ENCODE measurements at places on chromosomes 2 and 18.

- no peak for DNase-seq
Measured at GRCh38 chr18:31619291-31619690, 27.6 kb downstream of the TTR start.

GRCh38 chr2:24787532-24787931, 5.7 kb downstream of the PTRHD1 start:
- no peak for DNase-seq

DNA sequence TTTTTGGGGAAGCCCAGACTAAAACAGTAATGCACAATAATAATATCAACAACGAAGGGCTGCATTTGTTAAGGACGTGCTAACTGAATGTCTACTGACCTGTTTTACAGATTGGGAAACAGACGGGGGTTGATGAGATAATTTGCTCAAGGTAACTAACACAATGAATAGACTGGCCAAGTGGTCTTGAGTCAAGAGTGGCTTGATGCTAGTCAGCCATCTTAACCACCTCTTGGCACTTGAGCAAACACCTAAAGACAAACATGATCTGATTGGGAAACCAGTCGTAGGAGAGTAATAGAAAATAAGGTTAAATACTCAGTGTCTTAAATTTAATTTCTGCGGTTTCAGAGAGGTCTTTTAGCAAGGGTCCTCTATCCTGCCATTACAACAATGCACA, 14.2 kb downstream of the RHBDD1 start:
- no peak for DNase-seq

GRCh38 chr2:47751856-47752414, 31.0 kb upstream of the MSH6 start:
- DNase-seq, result no peak

GRCh38 chr2:120515759-120516678, 170.1 kb downstream of the INHBB start:
- DNase-seq, result no peak

DNA sequence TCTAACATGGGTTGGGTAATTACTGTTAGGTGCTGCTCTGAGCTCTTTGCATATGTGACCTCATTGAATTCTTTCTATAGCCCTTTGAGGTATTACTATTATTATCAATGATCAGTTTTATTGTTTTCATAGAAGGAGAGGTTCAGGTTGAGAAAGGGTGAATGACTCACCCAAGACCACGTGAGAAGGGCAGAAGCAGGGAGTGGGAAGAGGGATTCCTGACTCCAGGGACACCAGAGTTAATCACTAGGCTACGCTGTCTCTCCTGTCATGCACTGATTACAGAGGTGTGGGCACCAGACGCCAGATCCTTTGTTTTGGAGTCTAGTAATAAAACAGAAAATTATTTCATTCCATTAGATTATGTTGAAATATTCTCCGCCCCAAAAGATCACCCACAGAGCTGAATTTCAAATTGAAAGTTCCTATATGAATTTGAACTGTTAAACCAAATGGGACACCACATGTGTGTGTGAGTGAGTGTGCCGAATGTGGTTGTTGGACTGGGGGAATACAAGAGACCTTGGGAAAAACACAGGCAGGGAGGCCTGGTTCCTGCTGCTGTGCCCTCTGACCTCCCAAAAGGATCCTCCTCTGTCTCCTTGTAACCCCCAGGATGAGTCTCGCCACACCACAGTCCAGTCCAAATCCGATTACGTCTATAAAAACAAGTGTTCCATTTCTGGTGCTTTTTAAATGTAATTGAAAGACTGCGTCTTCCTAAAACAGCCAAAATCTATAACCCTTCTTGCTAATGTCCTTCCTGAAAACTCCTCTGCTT, 215.4 kb downstream of the ZNF521 start:
- no peak for DNase-seq
